ENCODE measurements at places on chromosomes 7 and 10. TPM values are rescaled to one million over a fixed set of nuclear protein-coding genes. Genes with fewer than 3 reads are reported as not detected.

Gene METTL27
- total RNA-seq, result not detected

- DNase-seq, result no peak
Observed at GRCh38 chr7:140584195-140584851, 56.3 kb downstream of the DENND2A start.

Gene COL26A1
- 0.09 TPM for total RNA-seq

GRCh38 chr10:122587098-122587760 is 26.7 kb downstream of the DMBT1 start:
- no peak for DNase-seq

DNA sequence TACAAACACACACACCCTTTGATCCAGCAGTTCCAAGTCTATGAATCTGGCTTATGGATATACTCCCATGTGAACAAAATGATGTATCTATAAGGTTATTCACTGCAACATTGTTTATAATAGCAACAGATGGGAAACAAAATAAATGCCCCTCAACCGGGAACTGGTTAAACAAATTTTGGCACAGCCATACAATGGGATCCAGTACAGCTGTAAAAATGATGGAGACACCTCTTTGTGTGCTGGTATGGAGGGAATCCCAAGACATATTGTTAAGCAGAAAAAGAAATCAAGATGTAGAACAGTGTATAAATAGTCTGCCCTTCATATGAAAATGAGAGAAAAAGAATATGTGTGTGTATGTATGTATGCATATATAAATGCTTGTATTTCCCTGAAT is 155.5 kb downstream of the SNX10 start:
- no peak for DNase-seq

GRCh38 chr10:30118590-30118989 is 59.2 kb upstream of the JCAD start:
- no peak for DNase-seq

Gene FAM25A
- not detected for total RNA-seq

DNA sequence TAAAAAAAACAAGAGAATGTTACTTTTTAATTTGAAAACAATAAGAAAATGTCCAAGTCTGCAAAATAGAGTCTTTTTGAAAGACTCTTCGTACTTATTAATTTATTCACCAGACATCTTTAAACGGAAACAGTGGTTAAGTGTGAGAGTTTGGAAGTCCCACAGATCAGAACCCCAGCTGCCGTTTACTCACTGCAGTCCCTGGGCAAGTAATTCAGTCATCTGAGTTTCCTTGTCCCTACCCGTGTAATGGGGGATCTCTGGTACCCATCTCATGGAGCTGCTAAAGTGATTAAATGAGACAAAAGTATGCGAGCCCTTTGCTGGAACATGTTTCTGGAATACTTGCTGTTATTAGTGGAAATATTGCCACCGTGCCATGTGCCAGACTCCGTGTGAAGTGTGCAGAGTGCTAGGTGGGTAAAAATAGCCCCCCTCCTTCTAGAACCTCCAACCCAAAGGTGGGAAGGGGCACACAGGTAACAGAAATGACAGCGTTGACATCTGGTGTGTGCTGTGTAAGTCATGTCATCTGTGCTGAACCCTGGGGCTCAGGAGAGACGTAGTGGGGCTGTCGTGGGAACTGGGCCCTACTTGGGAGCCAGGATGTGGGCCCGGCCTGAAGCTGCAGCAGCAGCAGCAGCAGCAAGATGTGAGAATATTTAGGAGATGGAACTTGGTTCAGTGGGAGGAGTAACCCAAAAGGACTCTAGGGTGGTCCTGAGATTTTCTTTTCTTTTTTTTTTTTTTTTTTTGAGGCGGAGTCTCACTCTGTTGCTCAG is 140.5 kb downstream of the CUX1 start:
- DNase-seq, result no peak

GRCh38 chr10:32035038-32035437 is 21.2 kb downstream of the KIF5B start:
- no peak for DNase-seq

DNA sequence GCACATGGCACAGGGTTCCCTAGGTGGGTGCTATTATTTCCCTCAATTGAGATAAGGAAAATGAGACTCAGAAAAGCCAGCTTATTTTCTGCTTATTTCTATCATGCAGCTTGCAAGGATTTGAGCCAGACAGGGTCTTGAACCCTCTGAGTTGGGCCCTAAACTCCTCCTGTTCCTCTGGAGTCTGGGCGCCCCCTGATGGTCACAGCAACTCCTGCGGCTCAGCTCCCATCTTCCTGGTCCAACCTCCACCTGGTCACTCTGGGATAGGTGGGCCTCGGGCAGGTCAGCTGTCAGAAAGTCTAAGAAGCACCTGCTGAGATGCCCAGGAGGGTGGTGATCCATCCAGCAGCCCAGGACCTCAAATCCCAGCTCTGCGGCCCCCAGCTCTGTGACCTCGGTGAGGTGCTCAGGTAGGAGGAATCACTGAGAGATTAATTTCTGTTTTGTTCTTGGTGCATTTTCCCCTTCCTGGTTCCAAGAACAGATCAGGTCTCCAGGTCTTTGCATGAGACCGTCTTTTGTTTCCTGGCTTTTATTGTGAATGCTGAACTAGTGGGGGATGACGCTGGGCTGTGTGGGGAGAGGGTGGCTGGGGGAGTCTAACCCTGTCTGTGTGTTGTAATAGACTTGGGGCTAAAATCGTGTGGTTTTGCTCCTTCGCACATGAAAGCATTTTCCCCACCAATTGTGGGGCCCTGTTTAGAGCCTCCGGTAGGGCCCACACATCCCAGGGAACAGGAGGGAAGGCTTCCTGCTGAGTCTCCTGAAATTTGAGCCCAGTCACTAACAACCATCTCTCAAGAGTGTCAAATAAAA is 32.8 kb downstream of the TMEM130 start:
- DNase-seq, result peak; percentile 69

DNA sequence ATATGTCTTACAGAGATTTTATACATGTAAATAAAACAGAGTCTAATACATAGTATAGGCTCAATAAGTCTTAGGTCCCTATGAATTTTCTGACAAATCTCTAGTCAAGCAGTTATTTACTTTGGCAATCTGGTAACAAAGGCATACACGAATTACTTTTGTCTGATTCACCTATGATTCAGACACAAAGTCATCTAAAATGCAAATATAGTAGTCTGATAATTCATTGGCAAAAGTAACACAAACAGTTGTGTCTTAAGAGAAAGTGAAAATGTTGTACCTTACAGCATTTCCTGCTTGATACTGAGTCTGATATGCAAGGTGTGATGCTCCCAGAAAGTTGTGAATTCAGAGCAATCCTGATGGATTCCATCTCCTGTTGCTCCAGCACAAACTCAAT is 209.4 kb upstream of the PRSS1 start:
- no peak for DNase-seq

- DNase-seq, result no peak
Observed at GRCh38 chr10:25017661-25018060, 1.2 kb downstream of the THNSL1 start.

DNA sequence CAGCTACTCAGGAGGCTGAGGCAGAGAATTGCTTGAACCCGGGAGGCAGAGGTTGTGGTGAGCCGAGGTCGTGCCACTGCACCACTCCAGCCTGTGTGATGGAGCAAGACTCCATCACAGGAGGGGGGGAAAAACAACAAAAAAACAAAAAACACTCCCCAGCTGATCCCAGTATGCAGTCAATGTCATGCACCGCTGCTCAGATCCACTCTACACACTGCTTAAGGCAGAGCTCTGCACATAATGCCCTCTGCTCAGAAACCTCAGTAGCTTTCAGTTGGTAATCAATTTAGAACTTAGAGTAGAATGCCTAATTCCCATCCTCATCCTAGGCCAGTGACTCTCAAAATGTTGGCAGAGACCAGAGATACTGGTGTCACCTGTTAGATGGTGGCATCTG is 43.9 kb downstream of the PDSS1 start:
- DNase-seq, result no peak

- peak; percentile 62 for DNase-seq
Observed at GRCh38 chr7:22726345-22726906, 574 bp upstream of the IL6 start.

Gene SLC26A5
- not detected for total RNA-seq

GRCh38 chr10:49174261-49174925 is 13.8 kb downstream of the TMEM273 start:
- DNase-seq, result no peak

GRCh38 chr10:116521424-116522290 is 24.1 kb upstream of the PNLIP start:
- DNase-seq, result no peak

DNA sequence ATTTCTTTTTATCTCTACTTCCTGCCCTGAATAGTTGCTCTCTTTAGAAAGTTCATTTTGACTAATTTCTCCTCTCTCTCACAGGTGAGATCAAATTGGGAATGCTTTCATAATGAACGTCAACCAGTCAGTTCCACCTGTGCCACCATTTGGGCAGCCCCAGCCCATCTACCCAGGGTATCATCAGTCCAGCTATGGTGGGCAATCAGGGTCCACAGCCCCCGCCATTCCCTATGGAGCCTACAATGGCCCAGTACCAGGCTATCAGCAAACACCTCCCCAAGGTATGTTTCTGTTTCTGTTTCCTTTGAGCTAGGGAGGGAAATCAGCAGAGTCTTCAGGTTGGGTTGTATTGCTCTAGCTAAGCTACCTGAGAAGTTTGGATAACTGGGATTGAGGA is 2.5 kb downstream of the SEC24C start:
- no peak for DNase-seq

DNA sequence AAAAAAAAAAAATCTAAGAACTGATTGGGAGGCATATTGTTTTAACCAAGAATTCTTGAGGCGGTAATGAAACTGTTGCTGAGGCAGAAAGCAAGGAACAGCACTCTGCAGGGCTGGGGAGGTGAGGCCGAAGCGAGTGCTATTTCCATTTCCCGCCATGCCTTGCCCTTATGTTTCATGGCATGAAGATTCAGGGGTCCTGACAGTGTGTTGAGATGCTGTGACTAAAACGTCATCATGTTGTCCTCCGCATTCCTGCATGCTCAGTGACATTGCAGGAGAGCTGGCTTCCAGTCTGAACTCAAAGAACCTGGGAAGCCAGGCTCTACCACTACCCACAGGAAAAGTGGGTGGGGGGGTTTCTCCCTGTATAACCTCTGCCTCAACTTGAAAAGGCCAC is 85.2 kb downstream of the EBF3 start:
- DNase-seq, result no peak

DNA sequence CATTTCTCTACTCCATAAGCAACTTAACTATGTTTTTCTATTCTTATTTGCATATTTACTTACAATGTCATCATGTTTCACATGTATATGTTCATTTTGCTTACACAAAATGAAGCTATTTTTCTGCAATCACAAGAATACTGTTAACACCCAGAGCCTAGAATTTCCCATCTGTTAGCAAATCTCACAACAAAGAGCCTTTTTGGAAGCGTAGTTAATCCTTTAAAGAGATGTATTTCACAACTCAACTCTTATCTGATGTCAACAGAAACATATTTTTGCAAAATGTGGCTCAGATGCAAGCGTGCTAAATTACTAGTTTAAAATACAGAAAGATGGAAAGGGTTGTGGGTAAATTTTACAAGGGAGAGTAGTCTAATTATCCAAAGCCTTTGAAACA is 110.6 kb upstream of the COL1A2 start:
- DNase-seq, result no peak

DNA sequence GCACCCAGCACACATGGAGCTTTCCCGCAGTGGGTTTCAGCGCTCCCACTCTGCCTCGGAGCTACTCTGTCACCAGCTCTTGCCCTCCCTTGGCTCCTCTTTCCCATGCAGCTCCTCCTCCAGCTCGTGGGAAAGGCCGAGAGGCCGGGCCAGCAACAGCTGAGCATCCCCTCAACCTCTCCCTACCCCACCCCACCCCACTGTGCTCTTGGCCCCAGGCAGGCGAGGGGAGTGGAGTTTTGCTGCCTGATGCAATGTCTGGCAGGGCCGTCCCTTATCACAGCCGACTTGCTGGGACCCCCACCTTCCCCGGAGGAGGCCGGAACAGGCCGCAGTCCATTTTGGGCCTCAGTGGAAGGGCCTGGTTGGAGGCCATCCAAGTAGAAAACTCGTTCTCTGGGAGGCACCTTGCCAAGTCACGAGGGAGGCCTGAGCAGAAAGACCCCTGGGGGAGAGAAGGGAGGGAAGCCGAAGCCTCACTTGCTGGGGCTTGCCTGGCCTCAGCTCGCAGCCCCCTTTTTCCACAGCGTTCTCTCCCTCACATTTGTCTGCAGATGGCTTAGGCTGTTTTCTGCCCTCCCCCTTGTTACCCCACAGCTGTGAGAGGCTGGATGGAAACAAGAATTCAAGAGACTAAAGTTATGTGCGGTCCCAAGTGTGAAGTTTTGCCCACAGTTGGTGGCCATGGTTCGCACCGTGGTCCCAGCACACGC is 35.3 kb downstream of the CHST3 start:
- DNase-seq, result peak; percentile 96

- no peak for DNase-seq
Observed at GRCh38 chr10:103472005-103472404, 7.0 kb downstream of the CALHM3 start.

Gene SEMA3E
- 0.23 TPM for total RNA-seq

Gene NRBF2
- 13.4 TPM for total RNA-seq

DNA sequence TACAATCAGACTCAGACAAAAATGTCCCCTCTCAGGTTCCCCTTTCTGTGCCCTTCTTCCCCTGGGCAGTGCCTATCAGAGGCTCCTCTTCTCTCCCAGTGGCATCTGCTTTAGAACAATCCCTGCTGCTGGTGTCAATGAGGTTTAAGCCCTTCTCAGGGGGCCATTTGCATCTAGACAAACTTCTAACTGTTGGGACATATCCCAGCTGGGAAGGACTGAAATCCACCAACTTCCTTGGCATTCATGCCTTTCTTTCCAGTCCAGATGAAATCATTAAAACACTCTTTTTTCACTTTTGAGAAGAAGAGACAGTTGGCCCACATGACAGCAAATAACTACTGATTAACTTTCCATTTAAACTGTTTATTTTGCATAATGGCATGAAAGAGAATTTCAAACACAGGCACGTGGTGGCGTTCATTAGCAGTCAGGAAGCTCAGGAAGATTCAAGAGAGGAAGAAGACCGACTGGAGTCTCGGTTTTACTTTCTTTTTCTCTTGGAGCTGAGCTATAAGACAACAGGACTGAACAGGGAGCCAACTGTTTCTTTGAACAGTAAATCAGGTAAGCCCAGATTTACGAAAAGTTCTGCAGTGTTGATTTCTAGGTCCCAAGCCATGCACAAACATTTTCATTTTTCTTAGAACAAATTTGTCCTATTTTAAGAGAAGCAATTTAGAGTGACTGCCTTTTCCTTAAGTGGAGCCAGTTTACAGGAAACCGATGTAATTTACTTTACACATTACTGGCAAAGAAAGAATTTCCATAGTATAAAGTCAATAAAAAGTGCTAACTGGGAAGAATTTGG is at the start of gene GIMAP2:
Gene GIMAP2, plus strand, starts transcription at position 488 of the 811 bp plus-strand sequence. CDS start 1,354 bp downstream, outside the sequence.
- no peak for DNase-seq

DNA sequence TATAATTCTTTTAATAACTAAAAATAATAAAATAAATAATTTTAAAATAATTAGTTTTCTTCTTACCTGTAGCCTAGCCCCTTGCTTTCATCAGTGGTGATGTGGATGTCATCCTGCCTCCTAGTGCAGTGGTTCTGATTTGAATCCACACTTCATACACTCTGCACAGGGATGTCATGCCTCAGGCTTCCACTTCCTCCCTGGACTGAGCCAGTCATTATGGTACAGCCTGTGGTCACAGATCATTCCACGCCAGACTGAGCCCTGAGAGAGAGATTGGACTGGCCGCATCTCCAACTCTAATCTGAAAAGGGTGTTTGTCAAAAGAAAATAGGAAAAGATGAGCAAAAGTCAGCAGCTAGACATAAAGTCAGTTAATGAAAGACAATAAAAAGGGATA is 436.2 kb upstream of the IGFBP3 start:
- no peak for DNase-seq
